NCI-H524 (cell line): ENCODE measurements at places on chromosomes 3 and 15.

DNA sequence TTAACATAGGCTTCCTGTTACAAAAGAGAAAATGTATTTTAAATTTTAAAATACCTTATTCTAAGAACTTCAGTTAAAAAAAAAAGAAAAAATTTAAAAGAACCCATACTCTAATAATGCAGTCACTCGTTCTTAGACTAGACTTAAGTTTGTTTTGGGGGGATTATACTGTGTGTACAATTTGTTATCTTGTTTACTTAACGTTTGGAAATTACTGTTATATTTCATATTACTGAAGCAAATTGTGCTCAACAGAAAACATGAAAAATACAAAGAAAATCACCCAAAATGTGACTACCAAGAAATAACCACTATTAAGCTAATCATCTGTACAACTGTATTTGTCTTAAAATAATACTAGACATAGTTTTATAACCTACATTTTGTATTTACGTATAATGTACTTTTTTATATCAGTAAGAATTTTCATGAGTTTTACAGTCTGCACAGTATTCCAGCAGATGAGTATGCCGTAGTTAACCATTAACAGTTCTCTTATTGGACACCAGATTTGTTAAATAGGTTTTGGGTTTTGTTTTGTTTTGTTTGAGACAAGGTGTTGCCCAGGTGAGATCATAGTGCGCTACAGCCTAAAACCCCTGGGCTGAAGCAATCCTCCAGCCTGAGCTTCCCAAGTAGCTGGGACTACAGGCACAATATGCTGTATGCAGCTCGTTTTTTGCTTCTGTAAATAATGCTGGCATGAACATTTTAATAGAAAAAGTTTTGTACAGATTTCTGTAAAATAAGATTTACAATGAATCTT lies 88.8 kb upstream of the CHD2 start:
- DNase-seq, result no peak

- DNase-seq, result peak; percentile 33
Measured at GRCh38 chr15:57236561-57237300, 139.6 kb upstream of the CGNL1 start.

DNA sequence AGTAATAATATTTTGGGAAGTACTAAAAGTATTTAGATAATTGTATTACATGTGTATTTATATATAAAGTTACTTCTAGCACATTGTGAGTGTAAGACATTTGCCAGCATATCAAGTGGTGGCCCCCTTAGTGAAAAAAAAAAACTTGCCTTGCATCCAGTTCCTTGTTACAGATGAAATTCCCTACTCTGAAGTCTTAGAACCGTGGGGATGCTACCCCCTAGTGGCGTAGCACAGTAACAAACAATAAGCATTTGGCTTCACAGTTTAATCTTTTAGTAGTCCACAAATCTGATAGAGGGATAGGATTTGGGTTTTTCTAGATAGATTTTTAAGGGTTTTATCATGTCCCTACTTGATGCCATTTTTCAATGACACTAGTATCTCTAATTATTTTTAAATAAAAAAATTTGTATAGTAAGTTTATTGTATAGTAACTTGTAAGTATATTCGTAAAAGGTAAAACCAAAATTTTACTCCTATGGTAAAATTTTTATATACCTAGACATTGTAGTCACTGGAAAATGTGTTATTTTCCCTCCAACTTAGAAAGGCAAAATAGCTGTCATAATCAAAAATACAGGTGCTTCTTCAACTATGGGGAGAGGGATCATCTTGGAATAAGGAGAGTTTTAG lies 14.3 kb downstream of the SMC4 start:
- DNase-seq, result peak; percentile 89

DNA sequence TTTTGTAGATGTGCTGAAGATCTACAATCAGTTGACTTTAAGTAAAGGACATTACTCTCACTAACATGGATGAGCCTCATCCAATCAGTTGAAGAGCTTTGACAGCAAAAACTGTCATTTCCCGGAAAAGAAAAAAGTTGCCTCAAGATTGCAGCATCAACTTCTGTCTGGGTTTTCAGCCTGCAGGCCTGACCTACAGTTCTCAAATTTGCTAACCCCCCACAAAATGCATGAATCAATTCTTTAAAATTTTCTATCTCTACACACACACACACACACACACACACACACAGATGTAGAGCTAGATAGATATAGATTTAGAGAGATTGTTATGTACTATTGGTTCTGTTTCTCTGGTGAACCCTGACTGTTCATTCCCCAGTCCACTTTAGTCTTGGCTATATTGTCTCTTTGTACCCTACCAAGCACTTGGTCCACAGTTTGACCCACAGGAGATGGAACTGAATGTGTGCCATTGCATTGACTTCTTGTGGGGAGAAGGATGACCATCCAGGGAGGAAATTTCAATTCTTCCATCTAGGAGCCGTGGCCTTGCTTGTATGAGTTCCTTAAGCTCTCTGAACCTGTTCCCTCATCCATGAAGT lies 228.3 kb downstream of the CLSTN2 start:
- no peak for DNase-seq

- DNase-seq, result no peak
Measured at GRCh38 chr3:23873941-23874340, 42.8 kb downstream of the NKIRAS1 start.

- no peak for DNase-seq
Measured at GRCh38 chr15:58498821-58499580, 67.2 kb downstream of the LIPC start.

DNA sequence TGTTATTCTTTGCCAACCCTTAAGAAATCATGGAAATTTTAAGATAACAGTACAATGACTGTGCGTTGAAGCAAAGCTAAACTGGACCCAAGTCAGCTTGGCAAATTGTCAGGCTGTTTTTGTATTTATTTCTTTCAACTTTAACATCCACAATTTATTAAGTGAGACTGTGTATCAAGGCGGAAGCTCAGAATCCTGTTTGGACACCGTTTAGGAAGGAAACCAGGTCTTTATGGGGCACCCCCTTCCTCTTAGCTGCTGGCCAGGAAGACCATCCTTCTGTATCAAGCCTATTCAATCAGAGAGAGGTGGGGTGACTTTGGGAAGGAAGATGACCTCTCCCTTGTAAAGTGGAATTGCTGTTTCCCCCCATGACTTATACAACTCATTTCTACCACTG lies 166.0 kb downstream of the MCTP2 start:
- DNase-seq, result no peak

GRCh38 chr15:27077790-27078189 lies 106.8 kb downstream of the GABRG3 start:
- no peak for DNase-seq

- DNase-seq, result no peak
Measured at GRCh38 chr3:47301456-47301855, 18.7 kb downstream of the KLHL18 start.

GRCh38 chr15:29031502-29032228 lies 145.9 kb downstream of the APBA2 start:
- DNase-seq, result no peak

- DNase-seq, result peak; percentile 72
Measured at GRCh38 chr15:70029297-70029701, 68.4 kb downstream of the TLE3 start.

- DNase-seq, result no peak
Measured at GRCh38 chr3:25462495-25462894, 34.4 kb downstream of the RARB start.
